MCF 10A (cell line): ENCODE measurements at places on chromosomes 2 and 18.
A peak's percentile ranks its signal among the peaks of the same experiment; 100 is the strongest.

- no peak for DNase-seq
Measured at GRCh38 chr2:64649013-64649484, 4.7 kb downstream of the SERTAD2 start.

DNA sequence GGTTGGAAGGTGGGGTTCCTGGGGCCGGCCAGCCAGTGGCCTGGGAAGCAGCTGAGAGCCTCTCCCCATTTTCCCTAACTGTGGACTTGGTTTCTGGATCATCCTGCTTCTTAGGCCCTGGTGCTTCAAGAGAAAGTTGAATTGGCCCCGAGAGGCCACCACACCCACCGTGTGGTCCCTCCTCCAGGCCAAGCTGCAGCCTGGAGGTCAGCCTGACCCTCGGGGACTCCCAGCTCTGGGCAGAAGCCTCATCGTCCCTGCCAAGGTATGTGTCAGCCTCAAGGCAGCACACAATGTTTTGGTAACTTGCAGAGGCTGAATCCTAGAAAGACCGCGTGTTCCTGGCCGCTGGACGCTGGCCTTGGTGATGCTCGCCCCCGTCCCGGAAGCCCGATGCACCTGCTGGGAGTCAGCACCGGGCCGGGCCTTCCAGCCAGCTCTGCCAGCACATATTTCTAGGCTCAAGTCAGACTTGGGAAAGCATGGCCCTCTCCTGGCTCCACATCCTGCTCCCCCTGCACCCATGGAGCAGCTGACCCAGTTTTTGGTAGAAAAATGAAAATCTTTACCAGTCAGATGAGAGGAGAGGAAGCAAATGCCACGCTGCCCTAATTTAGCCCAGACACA, 72.6 kb downstream of the ACTR2 start:
- peak; percentile 60 for DNase-seq

- no peak for DNase-seq
Measured at GRCh38 chr2:234211797-234212196, 161.3 kb downstream of the SPP2 start.

GRCh38 chr2:96233880-96234316, 25.3 kb upstream of the STARD7 start:
- DNase-seq = no peak

DNA sequence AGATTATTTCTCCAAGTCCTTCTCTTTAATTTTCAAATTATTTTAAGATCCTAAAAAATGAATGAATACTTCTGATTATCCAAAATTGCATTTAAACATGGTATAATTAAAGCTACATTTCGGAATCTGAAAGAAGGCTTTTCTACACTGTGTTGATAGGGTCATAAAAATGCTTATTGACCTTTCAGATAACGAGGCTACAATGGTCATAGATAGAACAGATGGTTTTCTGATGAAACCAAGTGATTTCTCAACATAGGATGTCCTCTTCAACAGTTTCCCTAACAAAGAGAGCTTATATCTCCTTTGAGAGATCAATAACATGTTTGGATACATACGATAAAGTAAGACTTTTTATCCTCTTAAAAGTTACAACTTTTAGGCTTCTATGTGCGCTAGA, 201.1 kb downstream of the PTH2R start:
- no peak for DNase-seq

GRCh38 chr2:109435901-109436598, 177.7 kb downstream of the SEPTIN10 start:
- DNase-seq = no peak

- no peak for DNase-seq
Measured at GRCh38 chr2:197102231-197102630, 175.7 kb upstream of the PGAP1 start.

GRCh38 chr2:1605102-1606045, 138.9 kb downstream of the PXDN start:
- DNase-seq = no peak

DNA sequence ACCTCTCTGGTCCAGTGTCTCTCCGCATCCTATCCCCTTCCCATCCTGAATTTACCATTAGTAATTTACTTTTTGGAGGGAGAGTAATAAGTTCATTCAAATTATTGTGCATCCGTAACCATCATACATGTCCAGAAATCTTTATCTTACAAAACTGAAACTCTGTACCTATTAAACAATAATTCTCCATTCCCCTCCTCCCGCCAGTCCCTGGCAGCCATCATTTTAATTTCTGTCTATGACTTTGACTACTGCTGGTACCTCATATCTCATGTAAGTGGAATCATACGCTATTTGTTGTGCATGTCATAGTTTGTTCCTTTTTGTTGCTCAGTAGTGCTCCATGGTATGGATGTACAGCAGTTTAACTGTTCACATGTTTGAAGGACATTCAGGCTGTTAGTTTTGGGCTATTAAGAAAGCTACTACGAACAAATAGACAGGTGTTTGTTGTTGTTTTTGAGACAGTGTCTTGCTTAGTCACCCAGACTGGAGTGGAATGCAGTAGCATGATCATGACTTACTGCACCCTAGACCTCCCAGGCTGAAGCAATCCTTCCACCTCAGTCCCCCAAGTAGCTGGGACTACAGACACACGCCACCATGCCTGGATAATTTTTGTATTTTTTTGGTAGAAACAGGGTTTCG, 2.0 kb downstream of the LIMS1 start:
- DNase-seq = peak; percentile 41

DNA sequence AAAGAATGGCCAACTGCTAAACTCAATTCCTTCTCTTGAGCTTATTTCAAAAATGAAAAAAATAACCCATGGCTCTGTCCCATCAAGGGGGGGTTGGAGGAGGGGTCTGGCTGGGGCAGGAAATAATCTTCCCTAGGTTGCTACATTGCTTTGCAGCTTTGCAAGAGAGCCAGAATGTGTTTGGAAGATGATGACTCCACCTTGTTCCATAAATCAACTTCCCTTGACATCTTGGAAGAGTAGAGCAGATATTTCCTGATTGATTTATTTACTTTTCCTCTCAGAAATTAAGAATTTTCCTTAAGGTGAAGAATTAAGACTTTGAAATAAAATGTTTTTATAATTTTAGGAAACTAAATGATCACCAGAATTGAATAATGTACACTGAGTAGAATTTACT, 41.3 kb downstream of the ESCO1 start:
- no peak for DNase-seq

GRCh38 chr2:224106794-224107193, 67.7 kb upstream of the SERPINE2 start:
- DNase-seq = no peak

DNA sequence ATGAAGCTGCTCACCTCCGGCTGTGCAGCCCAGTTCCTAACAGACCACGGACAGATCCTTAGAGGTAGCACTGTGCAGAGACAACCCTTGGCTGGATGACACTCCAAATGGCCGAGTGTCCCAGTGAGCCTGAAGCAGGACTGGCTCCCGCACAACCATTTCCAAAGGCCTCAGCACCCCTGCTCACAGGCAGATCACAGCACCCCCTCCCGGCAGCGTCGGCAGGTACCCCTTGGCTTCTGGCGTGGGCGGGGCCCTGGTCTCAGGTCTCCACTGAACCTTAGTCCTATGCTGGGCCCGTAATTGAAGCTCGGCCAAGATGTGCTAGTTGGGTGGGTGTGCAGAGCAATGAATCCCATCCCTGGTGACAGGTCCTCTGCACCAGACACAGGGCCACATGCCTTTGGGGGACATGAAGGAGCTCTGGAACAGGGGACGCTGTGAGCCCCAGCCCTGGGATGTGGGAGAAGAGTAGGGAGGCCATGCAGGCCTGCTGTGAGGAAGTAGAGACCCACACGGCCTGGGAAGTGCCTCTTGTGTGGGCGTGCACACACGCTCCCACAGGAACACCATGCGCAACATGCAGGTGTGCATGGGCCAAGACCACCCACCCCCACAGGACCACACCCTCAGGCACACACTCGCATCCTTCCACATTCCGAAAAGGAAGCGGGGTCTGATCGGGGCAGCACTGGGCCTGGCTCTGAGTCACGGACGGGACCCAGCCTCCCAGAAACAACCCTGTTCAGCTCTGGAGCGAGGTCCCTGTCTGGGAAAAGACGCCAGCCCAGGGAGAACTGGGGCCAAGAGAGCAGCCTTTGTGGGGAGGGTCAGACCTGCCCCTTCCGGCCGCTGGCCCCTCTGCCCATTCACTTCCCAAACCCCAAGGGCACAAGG, 2.8 kb downstream of the DUSP2 start:
- DNase-seq = no peak

DNA sequence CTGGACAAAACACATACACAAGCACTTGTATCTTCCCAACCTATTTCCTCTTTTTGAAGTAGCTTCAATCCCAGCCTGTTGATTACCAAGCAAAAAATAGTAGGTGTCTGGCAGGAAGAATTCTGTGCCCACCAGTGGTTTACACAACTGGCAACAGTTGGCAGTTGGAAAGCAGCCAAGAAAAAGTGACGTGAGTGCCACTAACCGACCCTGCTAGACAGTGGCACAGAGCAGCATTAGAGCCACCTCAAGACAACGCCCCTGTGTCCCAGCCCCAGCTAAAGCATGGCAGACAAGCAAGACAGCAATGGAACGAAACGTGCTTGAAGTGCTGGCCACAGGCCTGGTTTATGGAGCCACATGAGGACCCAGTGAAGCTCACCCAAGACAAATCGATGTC, 379.6 kb downstream of the FBXO15 start:
- DNase-seq = no peak

- DNase-seq = peak; percentile 96
Measured at GRCh38 chr2:119252186-119253113, 28.8 kb downstream of the STEAP3 start.

DNA sequence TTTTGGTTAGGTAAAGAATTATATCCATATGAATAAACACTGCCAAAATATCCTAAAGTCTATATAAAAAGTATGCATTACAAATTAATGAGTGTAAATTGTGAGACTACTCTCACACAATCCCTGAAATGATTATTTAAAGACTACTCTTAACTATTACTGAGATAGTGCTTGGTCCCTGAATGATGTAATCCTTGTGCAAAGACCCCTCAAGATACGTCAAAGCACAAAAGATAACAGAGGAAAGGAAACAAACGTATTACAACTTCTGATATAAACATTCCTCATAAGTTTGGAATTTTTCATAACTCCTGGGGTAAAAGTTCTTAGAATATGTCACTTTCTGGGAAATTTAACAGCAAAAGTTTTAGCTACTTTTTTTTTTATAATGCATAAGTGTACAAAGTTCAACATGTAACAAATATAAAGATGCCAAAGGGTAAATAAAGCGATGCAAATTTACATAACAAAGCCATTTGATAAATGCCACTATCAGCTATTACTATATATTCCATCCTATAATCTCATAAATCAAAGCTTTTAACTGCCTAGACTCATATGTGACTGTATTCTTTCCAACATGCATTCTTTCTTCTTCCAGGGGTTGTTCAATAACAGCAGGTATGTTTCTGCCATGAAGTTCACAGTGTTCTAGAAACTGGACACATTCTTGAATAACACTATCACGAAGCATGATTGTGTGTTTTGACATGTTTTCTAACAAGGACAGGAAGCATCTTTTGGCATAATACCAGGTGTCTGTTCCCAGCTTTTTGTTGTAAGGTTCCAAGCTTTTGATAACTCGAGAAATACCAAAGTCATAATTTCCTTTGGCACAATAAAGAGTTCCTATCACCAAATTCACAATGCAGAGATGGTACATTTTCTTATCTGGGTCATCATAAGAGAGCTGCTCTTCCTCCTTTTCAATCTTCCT, 158.0 kb downstream of the AGPS start:
- DNase-seq = no peak

GRCh38 chr2:236738896-236739295, 169.3 kb downstream of the ACKR3 start:
- DNase-seq = no peak

DNA sequence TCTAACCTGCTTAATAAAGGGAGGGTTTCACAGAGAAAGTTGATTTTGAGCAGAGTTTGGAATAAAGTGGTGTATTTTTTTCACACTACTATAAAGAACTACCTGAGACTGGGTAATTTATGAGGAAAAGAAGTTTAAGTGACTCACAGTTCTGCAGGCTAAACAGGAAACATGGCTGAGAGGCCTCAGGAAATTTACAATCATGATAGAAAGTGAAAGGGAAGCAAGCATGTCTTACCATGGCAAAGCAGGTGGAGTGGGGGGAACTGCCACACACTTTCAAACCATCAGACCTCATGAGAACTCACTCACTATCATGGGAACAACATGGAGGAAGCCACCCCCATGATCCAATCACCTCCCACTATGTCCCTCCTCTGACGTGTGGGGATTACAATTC, 546.7 kb downstream of the EPHA4 start:
- DNase-seq = no peak

DNA sequence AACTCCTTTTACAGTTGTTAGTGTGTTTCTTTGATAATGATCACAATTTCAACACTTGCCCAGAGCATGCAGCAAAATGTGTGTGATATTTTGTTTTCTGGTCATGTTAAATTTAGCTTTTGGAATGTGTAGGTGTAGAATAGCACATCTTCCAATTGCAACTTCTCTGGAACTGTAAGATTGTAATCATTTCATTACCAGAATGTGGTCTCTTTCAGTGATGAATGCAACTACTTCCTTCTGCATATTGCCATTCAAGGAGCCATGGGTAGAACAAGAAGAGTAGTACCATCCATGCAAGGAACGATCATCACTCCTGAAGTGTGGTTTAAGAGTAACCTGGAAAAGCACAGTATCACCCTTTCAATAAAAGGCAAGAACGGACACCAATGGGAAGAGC, 548.8 kb upstream of the ZNF804A start:
- DNase-seq = no peak

DNA sequence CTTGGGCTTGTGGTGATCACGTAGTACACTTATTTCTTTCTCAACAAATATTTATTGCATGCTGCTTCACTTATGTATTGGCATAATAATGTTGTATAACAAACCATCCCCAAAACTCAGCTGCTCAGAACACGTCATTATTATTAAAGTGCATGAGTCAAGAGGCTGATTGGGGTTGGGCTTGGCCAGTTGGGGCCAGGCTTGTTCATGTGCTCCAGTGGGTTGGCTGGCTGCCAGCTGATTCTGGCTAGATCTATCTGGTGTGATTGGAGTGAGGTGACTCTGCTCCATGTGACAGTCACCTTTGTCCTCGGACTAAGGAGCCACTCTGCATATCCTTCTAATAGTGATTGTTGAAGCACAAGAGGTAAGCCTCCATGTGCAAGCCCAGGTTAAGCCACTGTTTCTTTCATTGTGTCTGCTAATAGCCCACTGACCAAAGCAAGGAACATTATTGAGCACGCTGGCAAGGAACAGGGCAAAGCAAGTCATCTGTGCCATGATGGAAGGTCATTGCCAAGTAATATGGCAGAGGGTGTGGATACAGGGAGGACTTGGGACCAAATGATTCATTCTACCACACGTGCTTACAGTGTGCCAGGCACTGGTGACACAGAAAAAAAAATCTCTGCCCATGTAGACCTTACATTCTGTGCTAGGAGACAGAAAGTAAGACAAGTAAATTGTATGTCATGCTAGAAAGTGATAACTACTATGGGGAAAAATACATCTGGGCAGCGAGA, 63.3 kb upstream of the TMEM182 start:
- peak; percentile 38 for DNase-seq

- DNase-seq = no peak
Measured at GRCh38 chr2:105100046-105100840, 62.4 kb downstream of the MRPS9 start.

GRCh38 chr2:168244318-168244717, 3.1 kb downstream of the STK39 start:
- peak; percentile 40 for DNase-seq
